Endothelial cell (in vitro differentiated cells): ENCODE measurements at places on chromosomes 4 and X.

DNA sequence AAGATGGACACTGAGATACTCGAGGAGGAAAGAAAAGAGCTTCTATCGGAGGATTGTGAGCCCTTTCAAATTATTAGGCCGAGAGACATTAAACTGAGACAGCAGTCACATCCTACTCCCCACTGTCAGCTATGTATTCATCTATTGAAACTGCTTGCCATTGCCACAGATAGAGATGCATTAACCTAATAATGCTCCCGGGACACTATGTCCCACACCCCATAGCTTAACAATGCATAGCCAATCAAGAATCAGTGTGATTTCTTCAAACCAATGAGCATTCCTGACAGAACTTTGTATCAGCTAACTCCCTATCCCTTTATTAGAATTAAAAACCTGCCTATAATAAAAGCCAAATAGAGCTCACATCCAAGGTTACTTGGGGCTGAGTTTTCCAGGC lies 118.1 kb upstream of the NEIL3 start:
- DNase-seq = no peak

GRCh38 chrX:39309018-39309635 lies 507.9 kb downstream of the MID1IP1 start:
- no peak for DNase-seq

- DNase-seq = no peak
Observed at GRCh38 chr4:100369871-100370270, 148.0 kb downstream of the EMCN start.

GRCh38 chr4:142563682-142564291 lies 282.3 kb downstream of the INPP4B start:
- DNase-seq = no peak

- no peak for DNase-seq
Observed at GRCh38 chr4:80074651-80075050, 1.6 kb upstream of the ANTXR2 start.

DNA sequence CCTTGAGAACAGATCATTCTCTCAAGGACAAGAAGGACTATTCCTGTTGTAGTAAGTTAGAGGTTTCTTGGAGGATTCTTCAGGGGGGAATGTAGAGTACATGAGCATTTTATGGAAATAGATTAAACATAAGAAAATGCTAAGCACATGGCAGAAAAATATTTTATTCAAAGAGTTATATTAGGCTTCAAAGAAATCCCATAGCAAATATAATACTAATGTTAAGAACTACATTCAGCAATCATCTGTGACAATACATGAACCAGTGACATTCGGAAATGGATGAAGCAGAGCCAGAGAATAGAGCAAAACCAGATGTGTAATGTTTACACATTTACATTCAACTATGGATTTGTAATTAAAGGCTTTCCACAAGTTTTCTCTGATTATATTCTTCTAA lies 288.6 kb downstream of the NAF1 start:
- DNase-seq = no peak

- no peak for DNase-seq
Observed at GRCh38 chr4:124631760-124632159, 80.8 kb downstream of the ANKRD50 start.

- no peak for DNase-seq
Observed at GRCh38 chrX:10243106-10243505, 86.3 kb downstream of the CLCN4 start.
